ENCODE measurements at places on chromosomes 5 and 9.

GRCh38 chr5:176590035-176590717, 19.8 kb downstream of the GPRIN1 start:
- no peak for DNase-seq

DNA sequence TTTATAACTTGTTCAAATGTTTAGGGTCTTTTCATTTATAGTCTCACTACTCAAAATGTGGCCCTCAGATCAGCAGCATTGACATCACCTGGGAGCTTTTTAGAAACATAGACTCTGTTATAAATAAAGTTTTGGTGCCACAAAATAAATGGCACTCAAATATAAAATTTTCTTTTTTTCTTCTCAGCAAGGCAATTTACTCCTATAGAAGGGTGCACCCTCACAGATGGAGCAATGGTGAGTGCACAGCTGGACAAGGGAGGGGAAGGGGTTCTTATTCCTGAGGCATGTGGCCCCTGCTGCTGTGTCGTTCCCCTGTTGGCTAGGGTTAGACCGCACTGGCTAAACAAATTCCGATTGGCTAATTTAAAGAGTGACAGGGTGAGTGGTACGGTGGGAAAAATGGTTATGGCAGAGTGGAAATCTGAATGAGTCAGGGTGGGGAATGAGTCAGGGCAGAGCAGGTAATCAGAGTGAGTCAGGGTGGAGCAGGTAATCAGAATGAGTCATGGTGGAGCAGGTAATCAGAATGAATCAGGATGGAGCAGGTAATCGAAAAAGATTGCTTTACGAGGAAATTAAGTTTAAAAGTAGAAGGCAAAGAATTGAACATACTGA, 31.8 kb upstream of the C7 start:
- peak; percentile 24 for DNase-seq

DNA sequence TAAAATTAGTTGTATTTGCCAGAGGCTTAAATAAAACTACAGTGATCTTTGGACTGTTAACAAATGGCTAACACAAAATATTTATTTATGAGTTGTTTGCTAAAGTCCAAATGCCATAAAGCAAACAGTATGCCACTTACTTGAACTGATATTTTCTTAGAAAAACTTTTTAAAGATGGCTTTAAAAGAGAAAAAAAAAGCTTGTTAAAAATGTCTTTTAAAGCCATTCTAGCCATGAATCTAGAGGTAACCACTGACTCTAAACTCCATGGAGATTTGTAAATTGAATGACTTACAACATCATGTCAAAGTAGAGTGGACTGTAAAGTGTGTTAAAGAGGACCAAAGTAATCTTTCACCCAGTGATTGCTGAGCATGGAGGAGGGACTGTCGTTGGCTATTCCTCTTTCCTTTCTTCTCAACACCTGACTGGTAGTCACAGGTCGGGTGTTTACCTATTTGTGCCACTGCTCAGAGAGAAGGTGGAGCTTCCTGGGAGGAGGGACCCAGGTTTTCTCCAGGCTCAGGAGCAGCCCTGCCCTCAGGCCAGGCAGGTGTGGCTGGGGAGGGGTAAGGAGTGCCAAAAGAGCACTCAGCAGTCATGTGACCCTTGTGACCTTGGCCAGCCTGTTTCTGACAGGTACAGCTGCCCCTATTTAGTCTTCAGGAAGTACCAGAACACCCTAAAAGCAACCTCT, 69.1 kb upstream of the TJP2 start:
- DNase-seq = no peak

- no peak for DNase-seq
Measured at GRCh38 chr5:109767997-109768396, 78.3 kb downstream of the MAN2A1 start.

DNA sequence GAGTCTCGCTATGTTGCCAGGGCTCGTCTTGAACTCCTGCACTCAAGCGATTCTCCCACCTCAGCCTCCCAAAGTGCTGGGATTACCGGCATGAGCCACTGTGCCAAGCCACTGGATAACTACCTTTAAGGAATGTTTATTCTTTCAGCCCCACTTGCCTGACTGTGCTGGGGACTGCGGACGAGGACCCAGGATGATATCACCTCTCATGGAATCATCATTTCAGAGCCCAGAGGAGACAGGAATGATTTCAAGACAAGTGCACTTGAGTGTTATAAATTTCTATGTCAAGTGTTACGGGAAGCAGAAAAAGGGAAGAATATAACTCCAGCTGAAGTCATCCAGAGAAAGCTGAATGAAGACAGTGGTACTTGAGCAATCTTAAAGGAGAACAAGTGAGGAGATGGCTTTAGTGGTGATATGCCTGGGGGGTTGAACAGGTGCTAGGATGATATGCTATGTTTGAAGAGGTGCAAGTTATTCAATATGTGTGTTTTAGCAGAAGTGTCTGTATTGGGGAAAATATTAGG, 109.3 kb downstream of the DCP2 start:
- no peak for DNase-seq

GRCh38 chr9:130720762-130721161, 27.2 kb downstream of the EXOSC2 start:
- no peak for DNase-seq

DNA sequence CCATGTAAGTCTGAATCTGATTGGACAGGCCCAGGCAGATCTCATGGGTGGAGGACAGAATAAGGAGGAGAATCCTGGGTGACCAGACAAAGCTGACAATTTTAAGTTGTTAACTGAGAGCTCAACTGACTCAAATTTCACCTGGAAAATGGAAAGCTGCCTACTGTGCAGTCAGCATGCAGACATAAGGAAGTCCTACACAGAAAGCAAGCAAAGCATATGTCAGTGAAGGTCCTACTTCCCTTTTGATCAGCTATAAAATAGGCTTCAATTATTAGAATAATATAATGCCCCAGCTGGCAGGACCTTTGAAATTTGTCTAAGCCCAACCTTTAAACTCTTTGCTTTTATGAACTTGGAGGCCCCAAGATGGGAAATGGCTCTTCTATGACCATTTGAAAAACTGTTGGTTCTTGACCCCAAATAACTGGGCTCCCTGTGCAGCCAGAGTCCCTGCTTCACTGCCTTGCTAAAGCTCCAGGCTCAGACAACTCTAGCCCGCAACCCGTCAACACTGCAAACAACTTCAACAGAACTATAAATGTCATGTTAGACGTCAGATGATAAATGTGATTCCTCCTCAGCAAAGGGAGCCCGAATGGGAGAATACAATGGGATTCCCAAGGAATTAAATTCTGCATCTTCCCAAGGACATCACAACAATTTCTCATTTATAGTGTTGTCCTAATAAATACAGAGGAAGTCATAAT, 118.9 kb upstream of the ADRA1B start:
- no peak for DNase-seq

DNA sequence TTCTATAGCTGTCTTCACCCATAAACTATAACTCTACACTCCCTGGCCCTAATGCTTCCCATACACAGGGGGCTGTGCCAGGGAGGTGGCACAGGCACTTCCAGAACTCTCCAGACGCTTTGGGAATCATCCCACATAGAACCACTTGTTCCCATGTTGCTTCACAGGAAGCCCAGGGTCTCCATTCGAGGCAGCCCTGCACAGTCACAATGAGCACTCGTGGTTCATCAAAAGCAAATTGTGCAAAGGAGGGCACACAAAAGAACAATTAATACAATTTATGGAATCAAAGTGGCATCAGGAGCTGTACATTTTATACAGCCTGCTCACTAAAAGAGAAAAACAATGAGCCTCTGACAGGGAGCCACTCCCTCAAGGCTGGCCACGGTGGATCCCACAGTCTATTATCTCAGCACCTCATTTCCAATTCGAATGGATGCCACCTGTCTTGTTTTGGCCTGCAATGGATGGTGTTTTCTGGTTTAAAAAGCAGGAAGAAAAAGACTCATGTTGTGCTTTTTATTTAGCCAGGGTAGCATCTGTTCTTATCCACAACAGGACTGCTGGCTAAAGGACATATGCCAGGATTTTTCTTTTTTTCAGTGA, 354.8 kb downstream of the ENC1 start:
- no peak for DNase-seq

- no peak for DNase-seq
Measured at GRCh38 chr9:81632599-81632998, 56.7 kb downstream of the TLE1 start.

- no peak for DNase-seq
Measured at GRCh38 chr9:13787234-13787833, 507.8 kb upstream of the MPDZ start.

DNA sequence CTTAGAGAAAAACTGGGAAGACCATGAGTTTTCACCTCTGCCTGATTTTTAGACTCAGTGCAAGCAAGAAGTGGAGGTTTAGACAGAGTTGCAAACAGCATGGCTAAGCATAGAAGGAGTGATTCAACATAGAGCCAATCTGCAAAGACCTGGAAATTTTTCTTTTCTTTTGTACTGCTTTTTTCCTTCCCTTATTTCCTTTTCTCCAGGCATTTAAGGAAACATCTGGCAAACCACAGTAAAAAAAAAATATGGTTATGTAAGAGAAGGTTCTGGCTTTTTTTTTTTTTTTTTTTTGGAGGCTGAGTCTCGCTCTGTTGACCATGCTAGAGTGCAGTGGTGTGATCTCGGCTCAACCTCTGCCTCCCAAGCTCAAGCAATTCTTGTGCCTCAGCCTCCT, 16.6 kb upstream of the DCAF12 start:
- no peak for DNase-seq

DNA sequence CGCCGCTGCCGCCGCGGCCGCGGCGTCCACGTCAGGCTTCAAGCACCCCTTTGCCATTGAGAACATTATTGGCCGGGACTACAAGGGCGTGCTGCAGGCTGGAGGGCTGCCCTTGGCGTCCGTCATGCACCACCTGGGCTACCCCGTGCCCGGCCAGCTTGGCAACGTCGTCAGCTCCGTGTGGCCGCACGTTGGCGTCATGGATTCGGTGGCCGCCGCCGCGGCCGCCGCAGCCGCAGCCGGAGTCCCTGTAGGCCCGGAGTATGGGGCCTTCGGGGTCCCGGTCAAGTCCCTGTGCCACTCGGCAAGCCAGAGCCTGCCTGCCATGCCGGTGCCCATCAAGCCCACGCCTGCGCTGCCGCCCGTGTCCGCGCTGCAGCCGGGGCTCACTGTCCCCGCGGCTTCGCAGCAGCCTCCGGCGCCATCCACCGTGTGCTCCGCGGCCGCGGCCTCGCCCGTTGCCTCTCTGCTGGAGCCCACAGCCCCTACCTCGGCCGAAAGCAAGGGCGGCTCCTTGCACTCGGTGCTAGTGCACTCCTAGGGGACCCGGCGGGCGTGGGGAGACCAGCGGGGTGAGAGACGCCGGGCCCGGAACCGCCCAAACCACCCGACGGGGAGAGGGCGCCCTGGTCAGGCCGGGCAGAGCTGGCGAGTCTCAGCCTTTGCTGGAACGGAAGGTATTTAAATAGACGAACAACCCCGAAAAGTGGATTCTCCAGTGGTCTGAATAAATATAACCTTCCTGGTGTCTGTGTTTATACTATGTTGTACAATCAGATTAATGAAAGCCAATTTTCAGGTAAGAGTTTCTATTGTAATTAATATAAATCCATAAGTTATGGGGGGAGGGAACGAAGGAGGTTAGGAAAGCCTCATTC, 1.2 kb downstream of the FOXB2 start:
- peak; percentile 27 for DNase-seq

DNA sequence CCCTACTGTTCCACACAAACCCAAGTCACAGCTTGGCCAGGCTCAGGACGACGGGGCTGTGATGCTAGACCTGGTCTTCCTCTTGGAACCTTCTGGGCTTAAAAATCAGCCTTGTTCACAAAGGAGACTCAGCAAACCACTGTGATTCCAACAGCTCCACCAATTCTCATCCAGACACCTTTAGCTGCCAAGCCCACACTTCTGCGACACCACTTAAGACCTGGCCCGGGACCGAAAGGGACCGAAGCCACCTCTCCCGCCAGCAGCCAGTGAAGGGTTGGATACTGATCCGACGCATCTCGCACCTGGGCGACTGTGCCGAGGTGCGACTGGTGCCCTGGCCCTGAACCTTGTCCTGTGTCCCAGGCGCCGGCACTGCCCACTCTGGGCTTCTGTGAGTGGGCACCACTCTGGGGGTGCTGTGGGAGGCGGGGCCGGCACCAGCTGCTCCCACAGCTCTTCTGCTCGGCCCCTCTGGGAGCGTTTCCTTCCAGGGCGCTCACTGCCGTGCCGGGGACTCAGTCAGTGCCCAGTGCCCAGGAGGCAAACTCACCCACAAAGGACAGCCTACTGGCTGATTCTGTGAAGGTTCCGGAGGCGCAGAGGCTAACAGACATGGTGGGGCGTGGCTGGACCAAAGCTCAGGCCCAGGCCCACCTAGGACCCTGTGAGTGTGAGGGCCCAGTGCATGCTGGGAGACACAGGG, 50.9 kb downstream of the EXD3 start:
- DNase-seq = no peak

DNA sequence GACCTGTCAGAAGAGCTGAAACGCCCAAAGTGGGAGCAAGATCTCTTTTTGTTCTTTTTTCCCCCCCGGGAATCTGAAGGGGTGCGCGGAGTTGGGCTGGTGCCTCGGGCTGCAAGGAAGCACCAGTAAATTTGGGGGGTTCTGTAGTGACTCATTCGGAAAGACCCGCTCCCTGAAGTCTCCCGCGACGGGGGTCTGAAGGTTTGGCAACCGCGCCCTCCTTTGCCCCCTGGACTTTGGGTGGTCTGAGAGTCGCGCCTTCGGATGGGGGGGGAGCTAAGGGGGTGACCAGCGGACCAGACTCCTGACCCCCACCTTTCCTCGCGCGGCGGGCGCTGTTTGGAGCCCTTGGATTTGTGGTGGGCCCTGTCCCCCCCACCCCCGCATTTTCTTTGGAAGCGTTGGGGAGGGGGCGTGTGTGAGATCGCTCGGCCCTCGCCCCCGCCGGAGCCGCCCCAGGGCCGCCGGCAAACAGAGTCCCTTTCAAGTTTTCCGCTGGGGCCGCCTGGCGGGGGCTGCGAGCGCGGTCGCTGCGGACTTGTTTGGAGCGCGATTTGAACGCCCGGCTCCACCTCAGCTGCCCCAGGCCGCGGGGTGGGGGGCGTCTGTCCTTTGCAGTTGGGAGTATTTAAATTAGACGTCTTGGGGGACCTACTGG, 2.0 kb downstream of the CXXC5 start:
- peak; percentile 46 for DNase-seq

DNA sequence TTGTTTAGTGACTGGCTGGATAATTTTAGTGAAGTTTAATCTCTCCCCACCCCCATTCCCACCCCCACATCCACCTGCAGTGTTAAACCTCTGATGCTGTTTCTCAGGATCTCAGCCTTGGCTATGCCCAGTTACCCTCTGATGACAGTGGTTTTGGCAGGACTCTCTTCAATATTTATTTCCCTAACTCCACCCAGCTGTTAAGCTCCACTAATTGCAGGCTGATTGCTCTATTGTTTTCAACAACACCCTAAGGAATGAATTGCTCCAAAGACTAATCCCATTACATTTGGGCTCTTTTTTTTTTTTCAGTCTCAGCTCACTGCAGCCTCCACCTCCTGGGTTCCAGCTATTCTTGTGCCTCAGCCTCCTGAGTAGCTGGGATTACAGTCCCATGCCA, 46.3 kb downstream of the PHAX start:
- no peak for DNase-seq

DNA sequence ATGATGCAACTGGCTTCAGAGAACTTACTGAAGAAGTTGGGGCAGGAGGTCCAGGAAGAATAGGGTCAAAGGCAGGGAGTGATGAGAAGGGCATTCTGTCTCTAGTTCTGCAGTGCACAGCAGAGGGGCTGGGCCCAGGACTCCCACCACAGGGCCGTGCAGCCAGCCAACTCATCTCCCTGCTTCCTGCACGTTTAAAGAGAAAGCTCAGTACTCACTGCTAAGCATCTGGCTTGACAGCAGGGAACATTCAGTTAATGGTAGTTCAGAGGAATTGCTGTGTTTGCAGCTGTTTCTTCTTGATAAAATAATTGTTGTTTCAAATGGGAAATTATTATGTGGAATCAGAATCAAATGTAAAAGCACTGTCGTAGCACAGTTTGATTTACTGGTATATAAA, 25.6 kb upstream of the SCAMP1 start:
- no peak for DNase-seq

GRCh38 chr9:129451669-129452068, 169.2 kb downstream of the C9orf50 start:
- DNase-seq = no peak

Data from stimulated activated CD4-positive, alpha-beta T cell treated with anti-CD3 and anti-CD28 coated beads, Interleukin-15, amount 100 ng/mL, for 24 hours (primary cell).